ENCODE measurements at places on chromosomes 2 and 18.
A peak's percentile ranks its signal among the peaks of the same experiment; 100 is the strongest.

GRCh38 chr2:5555636-5556035 is 136.5 kb upstream of the SOX11 start:
- DNase-seq, result no peak

DNA sequence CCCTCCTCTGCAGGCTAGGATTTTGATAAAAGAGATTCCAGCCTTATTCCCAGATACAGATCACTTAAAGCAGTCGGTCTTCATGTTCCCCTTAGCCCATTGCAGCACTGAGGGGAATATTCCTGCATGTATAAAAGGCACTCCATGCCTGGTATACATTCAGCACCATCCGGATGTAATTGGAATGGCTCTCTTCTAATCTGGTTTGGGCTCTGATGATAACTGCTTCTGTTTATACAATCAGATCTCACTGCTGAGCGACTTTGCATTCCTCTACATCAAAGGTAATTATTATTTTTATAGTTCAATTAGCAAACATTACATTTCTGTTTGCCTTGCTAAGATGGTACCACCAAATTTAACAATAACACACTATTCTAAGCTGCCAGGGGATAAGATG is 746.9 kb upstream of the CELF4 start:
- no peak for DNase-seq

- DNase-seq, result no peak
Observed at GRCh38 chr2:172993139-172993538, 82.5 kb upstream of the MAP3K20 start.

- no peak for DNase-seq
Observed at GRCh38 chr2:60450488-60450887, 103.0 kb downstream of the BCL11A start.

DNA sequence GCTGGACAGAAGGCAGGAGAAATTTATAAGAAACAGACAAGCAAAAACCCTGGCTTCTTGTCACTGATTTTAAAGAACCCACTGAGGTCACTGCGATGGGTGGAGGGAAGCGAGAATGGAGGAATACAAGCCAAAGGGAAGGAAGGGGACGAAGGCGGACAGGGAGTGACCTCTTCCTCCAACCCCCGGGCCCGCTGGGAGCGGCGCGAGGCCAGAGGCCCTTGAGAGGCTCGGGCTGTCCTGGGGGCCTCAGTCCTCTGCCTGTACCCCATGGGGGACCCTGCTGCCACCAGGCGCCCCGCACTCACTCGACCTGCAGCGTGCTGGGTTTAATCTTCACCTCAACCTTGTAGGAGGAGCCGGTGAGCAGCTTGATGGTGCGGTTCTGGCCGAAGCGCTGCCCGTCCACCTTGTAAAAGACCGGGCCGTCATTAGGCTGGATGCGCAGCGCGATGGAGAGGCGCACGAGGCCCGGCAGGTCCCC is 793 bp downstream of the CNRIP1 start:
- DNase-seq, result peak; percentile 29

DNA sequence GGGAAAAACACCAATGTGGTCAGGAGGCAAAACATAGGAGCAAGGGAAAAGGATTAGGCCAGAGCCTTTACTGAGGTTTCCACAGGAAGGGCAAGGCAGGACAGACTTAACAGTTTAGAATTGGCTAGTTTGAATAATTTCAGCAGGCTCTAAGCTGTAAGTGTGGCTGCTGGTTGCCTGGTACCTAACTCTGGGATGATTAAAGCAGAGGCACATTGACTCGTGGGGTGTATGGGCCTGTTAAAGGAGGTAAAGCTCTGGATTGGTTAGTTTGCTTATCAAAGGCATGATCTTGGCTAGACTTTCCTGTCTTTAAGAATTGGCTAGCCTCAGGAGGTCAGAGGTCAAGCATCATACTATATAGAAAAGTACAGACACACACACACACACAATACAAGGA is 132.6 kb downstream of the SPAG16 start:
- DNase-seq, result no peak

DNA sequence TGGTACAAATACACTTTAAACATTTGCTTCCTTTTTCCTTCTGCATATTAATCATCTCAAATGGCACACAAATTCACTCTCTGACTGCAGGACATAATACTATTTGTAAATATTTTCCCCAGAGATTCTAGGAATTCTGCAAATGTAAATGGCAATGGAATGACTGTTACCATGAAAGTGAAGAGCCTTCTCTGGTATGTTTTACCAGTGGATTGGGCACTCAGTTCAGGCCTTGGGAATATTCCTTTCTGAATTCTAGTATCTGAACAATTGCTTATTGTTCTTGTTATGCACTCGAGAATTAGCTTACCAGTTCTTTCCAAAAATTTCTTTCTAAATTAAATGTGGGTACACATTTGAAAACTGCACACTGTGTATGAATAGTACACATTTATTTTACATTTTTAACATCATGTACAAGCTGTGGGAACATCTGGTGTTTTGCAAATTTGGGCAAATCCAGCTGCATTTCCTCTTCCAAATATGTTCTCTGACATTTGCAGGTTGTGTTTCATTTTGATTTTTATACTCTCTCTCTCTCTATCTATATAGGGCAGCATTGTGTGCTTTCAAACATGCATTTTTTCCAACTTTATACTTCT is 289.1 kb downstream of the NBAS start:
- no peak for DNase-seq

GRCh38 chr2:55063713-55064323 is 13.6 kb upstream of the RTN4 start:
- DNase-seq, result no peak

DNA sequence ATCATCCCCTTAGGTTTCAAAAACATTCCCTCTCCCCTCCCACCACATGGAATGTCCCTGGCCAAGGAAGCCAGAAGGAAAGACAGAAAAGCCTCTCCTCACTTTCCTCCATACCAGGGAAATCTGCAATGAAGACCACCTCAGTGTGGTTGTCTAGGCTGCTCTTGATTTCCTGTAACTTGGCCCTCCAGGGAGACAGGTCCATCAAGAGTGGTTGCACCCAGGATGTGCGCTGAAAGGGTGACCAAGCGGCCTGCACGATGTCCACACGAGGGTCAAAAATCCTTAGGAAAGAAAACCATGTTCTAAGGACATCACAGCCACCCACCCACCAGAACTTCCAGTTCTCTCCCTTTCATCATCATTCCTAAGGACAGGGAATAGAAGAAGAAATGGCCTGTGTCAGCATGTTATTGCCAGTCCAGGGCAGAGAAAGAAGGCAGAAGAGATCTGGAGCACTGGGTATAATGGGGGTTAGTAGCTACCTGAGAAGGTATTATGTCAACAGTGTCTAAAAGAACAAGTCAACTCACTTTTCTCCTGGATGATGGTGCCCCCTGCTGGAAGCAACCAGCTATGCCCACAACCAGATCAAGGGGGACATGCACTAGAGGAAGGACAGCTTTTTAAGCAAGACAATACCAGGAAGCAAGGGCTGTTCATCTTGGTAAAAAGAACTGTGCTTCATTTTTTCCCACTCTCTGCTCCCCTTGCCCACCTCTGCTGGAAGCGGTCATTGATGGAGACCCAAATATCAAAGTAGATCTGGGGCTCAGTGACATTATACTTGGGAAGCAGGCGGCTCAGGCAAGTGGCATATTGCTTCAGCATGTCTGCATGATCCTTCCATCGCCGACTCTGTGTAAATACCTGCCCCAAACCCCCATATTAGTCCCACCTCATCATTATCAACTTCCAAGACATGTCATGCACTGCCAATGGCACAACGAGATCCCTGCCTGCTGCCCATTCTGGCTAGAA is 9.3 kb downstream of the GGCX start:
- DNase-seq, result peak; percentile 41

DNA sequence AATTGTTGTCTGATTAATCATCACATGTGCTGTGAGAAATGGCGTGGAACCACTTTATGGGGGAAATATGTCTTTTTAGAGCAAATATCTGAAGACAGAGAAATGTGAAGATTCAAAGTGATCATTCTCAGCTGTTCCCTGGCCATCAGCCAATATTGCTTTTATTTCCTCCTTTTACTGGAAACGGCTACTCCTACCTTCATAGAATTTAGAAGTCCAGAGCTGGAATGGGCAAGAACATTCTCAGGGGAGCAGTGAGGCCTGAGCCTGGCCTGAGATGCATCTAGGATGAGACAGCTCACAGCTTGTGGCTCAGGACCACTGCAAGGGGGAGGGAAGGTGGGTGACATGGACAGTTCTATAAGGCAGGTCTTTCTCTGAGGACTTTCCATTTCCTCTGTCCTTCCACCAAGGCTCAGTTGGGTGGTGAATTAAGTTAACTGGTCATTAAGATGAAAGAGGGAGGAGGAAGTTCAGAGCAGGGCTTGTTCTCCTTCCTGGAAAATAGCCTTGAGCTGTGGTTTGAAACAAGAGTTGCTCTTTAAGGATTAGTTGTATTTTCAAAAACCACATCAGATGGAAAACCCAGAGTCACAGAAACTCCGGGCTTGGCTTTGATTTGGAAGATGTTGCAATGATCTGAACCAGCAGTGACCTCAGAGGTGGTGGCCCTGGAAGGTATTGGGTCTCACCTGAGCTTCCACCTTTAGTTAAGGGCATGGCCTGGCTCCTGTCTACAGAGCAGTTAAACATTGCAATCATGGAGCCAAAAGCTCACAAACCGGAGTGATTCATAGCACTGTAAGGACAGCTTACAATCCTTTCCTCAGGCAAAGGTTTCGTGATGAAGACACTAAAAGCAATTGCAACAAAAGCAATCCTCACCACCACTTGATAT is 144.3 kb downstream of the VAPA start:
- no peak for DNase-seq

GRCh38 chr2:182359027-182359989 is 67.5 kb downstream of the PDE1A start:
- no peak for DNase-seq

GRCh38 chr2:112836163-112836560 is 417 bp downstream of the IL1B start:
- no peak for DNase-seq

GRCh38 chr18:23248826-23249225 is 113.5 kb downstream of the CABLES1 start:
- DNase-seq, result no peak

DNA sequence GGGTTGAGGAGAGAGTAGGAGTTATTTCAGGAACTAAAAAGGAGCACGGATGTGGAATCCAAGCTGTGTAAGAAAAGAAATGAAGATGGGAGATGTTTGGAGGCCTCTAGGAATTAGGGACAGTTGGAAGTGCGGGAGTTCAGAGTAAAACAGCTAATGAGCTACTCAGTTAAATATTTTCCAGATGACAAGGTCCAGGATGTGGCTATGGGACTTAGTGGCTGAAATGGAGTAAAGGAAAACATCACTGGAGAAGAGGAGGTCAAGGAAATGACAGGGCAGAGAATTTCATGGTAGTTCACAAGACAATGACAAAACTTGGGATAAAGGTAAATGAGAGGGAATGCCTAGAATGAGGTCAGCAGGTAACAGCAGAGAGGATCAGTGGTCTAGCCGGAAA is 13.0 kb downstream of the GPR155 start:
- DNase-seq, result no peak

DNA sequence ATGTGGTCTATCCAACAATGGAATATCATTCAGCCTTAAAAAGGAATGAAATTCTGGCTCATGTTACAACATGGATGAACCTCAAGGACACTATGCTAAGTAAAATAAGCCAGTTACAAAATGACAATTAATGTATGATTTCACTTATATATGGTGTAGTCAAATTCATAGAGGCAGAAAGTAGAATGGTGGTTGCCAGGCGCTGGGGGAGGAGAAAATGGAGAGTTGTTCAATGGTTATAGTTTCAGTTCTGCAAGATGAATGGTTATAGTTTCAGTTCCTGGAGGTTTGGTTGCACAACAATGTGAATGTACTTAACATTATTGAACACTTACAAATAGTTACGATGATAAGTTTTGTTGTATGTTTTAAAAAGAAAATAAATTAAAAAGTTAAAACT is 79.2 kb upstream of the IL1R2 start:
- no peak for DNase-seq

DNA sequence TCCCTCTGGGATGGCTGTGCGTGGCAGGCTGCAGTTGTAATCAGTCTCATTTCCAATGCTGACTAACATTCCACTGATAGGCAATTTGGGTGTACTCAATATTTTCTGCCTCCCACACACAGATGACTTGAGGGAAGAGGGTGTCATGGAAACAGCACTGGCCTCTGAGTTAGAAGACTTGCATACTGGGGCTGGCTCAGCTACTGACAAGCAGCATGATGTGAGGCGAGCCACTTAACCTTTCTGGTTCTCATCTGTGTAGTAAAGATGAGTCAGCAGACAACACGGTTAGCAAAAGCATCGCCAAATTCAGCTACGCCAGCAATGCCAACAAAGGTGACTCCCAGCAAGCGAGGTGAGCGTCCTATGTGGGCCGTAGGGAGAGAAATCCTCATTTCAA is 73.5 kb downstream of the COLEC12 start:
- no peak for DNase-seq

GRCh38 chr2:234986390-234986789 is 34.6 kb downstream of the SH3BP4 start:
- DNase-seq, result no peak

GRCh38 chr2:209511637-209512036 is 87.8 kb downstream of the MAP2 start:
- no peak for DNase-seq

- DNase-seq, result no peak
Observed at GRCh38 chr2:56813490-56813889, 629.7 kb downstream of the CCDC85A start.

GRCh38 chr2:239727776-239728600 is 297.2 kb downstream of the NDUFA10 start:
- no peak for DNase-seq

- no peak for DNase-seq
Observed at GRCh38 chr2:24577481-24577880, 86.4 kb downstream of the NCOA1 start.

- DNase-seq, result peak; percentile 5
Observed at GRCh38 chr2:75333646-75334045, 134.3 kb upstream of the TACR1 start.

DNA sequence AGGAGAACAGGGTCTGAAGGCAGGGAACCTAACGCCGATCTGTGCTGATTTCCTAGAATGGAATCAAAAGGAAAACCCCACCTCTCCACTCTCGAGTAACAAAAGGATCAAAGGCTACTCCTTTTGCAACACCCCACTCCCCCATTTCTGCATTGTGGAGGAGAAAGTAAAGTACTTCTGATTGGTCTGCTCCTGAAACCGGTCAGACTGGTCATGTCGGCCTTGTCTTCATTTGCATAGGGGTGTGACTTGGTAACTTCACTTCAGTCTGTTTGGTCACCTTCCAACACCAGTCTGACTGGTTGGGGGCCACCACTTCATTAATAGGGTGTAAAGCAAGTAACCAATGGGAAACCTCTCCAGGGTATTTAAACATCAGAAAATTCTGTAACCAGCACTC is 771.9 kb downstream of the ERBB4 start:
- no peak for DNase-seq

- no peak for DNase-seq
Observed at GRCh38 chr2:220219371-220219770, 591.9 kb downstream of the SLC4A3 start.

DNA sequence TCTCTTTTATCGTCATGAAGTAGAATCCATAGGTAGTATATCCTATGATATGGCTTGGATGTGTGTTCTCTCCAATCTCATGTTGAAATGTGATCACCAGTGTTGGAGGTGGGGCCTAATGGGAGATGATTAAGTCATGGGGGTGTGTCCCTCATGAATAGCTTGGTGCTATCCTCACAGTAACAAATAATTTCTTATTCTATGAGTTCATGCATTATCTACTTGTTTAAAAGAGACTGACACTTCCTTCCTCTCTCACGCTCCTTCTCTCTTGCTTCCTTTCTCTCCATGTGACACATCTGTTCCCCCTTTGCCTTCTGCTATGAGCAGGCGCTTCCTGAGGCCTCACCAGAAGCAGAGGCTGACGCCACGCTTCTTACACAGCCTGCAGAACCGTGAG is 165.6 kb downstream of the MREG start:
- DNase-seq, result no peak

GRCh38 chr2:145267451-145267850 is 747.5 kb upstream of the ZEB2 start:
- no peak for DNase-seq

Measured in NCI-H1092 (cell line).